Activated T-cell treated with anti-CD3 and anti-CD28 coated beads, Interleukin-2, amount 50 U/mL, for 72 hours (primary cell): ENCODE measurements at places on chromosomes 7 and 10. TPM values are rescaled to one million over a fixed set of nuclear protein-coding genes. Genes with fewer than 3 reads are reported as not detected.

DNA sequence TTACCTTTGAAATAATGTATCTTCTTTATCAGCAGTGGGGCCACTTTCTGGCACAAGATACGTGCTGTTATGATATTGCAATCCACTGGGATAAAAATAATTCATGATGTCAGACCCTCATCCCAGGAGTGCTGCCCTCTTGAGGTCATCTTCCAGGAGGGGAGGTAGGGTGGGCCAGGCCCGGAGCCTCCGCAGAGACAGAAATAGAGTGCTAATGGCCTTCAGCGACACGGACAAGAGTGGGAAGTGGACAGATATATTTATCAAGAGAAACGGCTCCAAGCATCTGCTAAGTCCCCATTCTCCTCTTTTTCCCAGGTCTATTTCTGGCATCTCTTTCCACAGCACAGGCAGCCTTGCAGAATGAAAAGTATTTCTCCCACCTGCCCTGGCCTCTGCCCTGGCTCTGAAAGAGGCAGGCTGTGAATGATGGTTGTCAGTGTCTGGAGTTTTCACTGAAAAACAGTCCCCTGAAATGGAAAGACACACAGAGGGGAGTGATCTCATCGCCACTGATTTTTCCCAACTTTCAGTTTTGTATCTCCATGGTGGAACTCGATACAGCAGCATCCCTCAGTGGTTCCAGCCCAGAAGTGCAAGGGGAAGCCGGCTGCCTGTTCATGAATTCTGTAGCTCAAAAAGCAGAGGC, 251.7 kb upstream of the MYO3A start:
- DNase-seq = no peak

The TRIL gene
- not detected for total RNA-seq

GRCh38 chr7:43199371-43200160, 87.1 kb downstream of the HECW1 start:
- DNase-seq = no peak

DNA sequence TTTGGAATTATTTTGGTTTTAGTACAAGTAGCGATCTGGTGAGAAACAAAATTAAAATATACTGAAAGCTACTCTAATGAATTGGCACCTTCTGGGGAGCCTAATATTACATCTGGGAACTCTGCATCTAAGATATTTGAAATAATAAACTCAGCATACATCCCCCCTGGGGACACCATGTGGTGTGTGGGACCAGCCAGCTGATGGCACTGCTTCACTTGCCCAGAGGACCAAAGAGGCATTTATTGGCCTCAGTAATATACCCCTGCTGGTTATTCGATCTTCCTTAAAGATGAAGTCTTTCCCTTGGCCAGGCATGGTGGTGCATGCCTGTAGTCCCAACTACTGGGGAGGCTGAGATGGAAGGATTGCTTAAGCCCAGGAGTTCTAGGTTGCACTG, 195.1 kb upstream of the AUTS2 start:
- no peak for DNase-seq

The PLAU gene
- 0.44 TPM for total RNA-seq

GRCh38 chr7:46764100-46764936, 817.6 kb downstream of the TNS3 start:
- DNase-seq = no peak

DNA sequence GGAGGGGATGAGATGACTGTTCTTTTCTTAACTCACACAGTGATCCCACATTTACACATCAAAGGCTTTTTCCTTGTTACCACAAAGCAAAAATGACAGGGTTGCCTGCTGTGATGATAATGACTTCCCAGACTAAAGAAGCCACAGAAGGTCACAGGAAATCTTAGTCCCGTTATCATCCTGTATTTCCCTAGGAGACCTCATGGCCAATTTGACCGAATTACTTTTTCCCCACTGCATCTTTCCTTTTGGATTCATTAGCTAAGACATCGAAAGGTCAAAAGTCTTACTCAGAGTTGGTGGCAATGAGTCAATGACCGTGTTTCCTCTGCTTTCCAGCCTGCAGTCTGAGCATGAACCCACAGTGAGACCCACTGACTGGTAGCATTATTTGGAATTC, 130.1 kb upstream of the INHBA start:
- no peak for DNase-seq

DNA sequence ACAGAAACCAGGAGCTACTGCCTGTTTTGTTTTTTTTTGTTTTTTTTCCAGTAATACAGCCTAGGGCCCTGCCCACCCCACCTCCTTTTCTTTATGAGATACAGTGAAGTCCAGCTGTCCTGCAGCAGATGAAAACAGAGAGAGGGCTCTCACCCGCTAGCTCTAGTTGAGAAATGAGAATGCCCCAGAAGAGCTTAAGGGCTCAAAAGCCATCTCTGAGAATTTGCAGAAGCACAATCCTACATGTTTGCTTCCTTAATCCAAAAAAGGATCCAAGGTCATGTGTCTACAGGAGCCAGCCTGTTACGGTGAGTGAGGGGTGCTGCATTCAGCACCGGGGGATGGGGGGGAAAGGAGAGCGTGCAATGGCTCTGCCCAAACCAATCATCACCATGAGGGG, 122.7 kb downstream of the KCNMA1 start:
- no peak for DNase-seq

GRCh38 chr10:3025026-3025683, 42.2 kb upstream of the PFKP start:
- no peak for DNase-seq

GRCh38 chr7:25385506-25386136, 157.3 kb upstream of the NPVF start:
- no peak for DNase-seq

- DNase-seq = no peak
These were observed 994 bp upstream of the CYP51A1 start for GRCh38 chr7:92135052-92135889.

The PSD gene
- 11.7 TPM for total RNA-seq

- no peak for DNase-seq
These were observed 178.5 kb downstream of the ARID5B start for GRCh38 chr10:62079885-62080559.

DNA sequence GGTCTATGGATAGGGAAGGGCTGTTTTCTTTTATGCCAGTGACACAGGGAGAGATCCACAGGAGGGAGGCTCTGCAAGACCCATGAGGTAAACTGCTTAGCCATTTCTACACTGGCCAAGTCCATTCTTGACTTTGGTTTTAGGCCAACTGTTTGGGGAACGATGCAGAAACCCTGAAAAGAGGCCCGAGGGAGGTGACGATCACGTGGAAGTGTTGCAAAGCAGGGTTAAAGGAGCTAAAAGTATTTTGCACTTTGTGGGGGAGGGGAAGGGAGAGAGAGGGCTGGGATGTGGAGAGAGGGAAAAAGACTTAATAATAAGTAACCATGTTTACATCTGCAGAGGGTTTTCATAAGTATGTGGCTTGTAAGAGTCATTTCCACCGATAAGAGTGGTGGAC, 239.7 kb downstream of the EMX2 start:
- DNase-seq = no peak

The SHTN1 gene
- total RNA-seq = 0.31 TPM

The ADCK2 gene
- 38.9 TPM for total RNA-seq

DNA sequence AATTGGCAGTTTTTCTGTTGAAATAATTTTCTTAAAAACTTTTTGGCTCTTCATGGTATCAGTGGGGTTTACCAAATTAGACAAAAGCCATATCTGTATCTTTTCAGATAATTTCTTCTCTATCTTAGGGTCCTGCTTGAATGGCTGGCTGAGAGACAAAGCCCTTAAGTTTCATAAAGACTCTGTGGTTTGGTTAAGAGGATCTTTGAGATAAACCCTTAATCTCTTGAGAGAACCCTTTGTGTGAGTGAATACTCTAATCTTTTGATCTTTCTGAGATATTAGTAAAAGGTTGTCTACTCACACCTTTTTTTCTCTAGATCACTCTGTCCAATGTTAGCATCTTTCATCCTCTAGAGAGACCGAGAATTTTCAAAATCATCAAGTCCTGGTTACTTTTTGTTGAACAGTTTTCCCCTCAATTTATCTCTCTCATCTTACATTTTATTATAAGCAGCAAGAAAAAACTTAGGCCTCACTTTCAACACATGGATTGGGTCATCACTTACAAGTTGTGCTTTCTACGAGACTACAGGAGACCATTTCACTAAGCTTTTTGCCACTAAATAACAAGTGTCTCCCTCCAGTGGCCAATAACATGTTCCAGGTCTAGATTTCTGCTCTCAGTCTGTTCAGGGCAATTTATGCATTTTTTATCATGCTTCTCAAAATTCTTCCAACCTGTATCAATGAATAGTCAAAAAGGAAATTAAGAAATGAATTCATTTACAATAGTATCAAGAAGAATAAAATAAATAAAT, 28.4 kb downstream of the DNAJC9 start:
- no peak for DNase-seq

The GPR85 gene
- not detected for total RNA-seq

DNA sequence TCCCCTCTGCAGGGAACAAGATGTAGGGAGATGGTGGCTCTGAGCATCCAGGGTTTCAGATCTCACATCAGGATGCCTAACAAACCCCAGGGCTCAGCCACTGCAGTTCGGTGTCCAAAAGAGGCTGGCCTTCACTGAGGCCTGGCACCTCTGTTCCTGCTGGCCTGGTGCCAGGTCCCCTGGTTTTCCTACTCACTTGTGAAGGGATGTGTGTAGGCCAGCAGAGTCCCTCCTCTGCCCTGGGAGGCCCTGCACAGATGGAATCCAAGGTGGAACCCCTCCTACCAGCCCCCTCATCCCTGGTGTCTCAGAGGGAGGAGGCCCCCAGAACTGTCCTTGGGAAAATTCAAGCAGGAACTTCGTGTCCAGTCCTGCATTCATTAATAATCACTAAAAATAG, 260.6 kb downstream of the CCSER2 start:
- DNase-seq = no peak

GRCh38 chr7:72196176-72196575, 216.0 kb downstream of the CALN1 start:
- DNase-seq = no peak

DNA sequence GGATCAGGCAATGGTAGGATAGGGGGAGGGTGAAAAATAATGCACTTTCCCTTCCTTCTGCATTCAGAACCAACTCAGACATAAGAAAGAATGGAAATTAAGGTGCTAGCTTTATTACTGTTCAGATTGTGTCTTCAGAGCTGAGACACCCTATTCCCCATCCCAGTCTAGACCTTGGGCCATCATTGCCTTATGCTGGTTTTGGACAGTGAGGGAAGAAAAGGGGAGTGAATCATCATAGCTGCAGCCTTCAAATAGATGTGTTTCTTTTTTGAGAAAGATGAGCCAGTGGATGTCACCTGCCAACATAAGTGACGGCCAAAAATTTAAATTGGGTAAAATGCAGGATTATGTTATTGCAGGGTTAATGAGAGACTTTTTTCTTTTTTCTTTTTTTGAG, 27.0 kb upstream of the TOMM7 start:
- DNase-seq = no peak

The ZNF511 gene
- total RNA-seq = 46.1 TPM

The C10orf88 gene
- total RNA-seq = 11.8 TPM
